ENCODE measurements at places on chromosomes 2 and 18.
A peak's percentile ranks its signal among the peaks of the same experiment; 100 is the strongest.

DNA sequence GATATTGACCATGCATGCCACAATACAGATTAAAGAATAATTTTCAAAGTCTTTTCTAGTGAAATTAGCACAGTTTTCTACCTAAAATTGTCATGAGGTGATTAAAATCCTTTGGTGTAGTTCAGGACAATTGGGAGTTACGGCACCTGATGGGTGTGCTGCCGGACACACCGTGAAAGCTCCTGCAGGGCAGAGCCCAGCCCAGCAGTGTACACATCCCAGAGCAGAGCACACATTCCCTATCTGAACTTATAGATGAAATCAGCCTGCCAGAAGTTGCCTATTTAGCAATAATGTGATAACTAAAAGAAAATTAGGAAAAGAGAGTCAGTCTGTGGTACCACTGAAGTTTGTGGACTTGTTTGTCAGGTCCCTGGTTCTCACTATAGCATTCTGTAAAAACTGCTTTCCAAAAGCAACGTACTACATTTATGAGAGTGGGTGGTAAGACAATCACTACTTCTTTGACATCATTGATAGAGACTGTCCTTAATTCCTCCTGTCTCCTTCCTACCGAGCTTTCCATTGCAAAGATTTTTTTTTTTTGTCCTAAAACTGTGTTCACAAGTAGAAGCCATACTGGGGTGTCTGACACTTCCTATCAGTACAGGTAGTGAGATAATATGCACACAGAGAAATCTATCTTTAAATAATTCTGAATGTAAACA, 3.4 kb downstream of the CYTIP start:
- no peak for DNase-seq

GRCh38 chr2:237485304-237485703, 1.7 kb upstream of the MLPH start:
- no peak for DNase-seq

- DNase-seq = no peak
Observed at GRCh38 chr2:240350696-240351087, 84.8 kb upstream of the GPC1 start.

DNA sequence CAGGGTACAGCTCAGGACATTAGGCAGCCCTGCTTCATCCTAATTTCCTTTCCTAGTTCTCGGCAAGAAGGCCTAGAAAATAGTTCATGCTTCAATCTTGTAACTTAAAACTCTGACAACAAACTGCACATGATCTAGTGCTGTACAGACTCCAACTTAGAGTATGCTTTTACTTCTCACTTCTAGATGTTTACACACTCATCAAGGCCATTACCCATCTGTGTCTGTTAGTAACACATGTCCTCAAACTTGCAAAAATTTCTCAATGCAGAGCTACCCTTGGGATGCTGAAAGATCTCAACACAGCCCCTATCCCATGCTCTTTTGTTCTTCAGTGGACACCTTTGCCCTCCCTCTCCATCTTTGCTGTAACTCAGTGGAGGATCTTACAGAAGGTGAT, 252.0 kb downstream of the OSR1 start:
- DNase-seq = no peak

- no peak for DNase-seq
Observed at GRCh38 chr2:54908591-54908990, 141.7 kb downstream of the RTN4 start.

- no peak for DNase-seq
Observed at GRCh38 chr18:76490033-76490432, 5.0 kb downstream of the ZNF516 start.

DNA sequence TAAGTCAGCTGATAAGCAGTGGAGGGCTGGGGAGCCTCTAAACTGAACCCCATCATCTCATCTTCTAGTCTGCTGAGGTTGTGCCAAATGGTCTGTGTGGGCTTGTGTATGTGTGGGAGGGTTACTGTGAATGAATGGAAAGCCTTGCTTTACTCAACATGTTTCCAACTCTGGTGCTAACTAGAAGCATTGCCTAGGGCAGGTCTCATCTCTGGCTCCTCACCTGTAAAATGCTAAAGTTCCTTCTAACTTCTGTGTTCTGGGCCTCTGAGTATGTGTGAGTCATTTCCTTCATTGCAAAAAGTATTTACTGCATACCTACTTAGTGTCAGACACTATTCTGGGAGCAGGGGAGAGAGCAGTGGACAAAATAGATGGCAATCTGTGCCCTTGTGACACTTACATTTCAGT, 1.3 kb downstream of the LIPG start:
- peak; percentile 44 for DNase-seq

DNA sequence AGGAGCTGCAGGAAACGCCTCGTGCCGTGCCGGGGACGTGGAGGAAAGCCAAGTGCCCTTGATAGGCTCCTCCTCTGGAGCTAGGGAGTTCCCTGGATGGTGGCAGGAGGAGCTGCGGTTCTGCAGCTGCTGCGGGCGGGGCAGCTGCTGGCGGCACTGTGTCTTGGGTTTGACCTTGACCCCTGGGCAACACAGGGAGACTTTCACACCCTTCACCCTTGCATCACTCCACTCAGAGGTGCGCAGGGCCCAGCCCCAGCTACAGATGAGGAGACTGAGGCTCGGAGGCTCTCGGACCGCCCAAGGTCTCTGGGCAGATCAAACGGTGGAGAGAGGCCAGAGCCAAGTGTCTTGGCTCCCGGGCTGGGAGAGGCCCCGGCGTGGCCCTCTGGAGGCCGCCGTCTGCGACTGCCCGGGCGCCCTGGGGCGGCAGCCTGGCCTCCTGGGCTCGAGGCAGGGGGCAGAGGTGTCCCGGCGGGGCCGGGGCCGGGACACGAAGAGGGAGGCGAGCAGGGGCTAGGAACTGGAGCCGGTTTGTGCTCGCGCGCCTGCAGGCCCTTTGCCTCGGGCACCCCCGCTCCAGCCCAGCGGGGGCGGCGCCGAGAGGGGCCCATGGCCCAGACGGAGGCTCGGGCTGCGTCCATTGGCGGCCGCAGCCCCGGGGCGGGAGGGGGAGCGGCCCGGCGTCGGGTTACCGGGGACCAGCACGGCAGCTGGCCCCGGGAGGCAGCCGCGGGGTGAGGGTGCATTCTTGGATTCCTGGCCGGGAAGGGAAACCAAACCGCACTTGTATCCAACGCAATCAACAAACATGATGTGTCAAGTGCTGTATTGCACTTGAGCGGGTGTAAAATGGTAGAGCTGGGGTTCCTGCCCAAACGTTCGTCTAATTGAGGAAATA, 129.6 kb upstream of the SLC1A4 start:
- DNase-seq = peak; percentile 78

DNA sequence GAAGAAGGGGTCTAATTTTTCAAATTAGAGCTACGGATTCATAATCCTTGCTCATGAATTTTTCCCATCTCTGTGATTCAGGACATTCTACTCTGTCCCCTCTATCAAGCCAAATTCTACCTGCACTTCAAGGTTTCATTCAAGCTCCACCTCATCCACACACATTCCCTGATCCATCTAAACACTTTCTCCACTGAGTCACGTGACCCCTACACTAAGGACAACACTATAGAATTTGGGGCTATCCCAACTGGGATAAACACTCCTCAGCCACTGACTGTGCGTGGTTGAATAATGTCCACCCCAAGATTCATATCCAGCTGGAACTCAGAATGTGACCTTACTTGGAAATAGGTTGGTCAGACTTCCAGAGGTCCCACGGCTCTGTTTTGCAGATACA, 159.9 kb upstream of the ACVR2A start:
- no peak for DNase-seq

- peak; percentile 80 for DNase-seq
Observed at GRCh38 chr2:19235308-19235707, 123.1 kb downstream of the OSR1 start.

DNA sequence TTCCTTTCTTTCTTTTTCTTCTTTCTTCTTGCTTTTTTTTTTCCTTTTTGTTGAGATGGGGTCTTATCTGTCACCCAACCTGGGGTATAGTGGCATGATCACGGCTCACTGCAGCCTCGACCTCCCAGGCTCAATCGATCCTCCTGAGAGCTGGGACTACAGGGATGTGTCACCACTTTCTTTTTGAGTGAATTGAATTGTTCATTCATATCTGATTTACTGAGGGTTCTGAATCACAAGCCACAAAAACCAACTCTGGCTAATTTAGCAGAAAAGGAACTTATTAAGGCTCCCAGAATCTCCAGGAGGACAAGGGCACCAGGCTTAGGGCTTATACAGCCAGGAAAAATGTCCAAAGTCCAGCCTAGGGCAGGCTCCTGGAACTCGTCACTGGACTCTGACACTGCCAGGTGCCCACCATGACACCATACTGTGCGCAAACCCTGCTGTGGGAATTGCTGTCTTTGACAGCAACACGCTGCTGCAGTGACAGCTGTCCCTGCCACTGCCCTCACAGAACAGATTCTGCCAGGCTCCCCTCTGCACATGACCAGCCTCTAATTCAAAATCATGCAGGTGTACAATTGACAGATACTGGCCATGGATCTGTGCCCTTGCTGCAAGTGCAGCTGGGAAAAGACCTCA, 42.9 kb upstream of the EML6 start:
- DNase-seq = no peak

GRCh38 chr2:23418056-23418455, 33.1 kb downstream of the KLHL29 start:
- no peak for DNase-seq

DNA sequence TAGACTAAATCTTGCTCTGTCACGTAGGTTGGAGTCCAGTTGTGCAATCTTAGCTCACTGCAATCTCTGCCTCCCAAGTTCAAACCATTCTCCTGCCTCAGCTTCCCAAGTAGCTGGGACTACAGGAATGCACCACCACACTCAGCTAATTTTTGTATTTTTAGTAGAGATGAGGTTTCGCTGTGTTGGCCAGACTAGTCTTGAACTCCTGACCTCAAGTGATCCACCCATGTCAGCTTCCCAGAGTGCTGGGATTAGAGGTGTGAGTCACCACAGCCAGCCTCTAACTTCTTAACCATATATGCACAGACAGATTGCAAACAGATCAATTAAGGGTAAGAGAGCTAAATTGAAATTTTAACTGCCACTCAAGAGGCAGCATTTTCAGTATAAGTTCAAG, 22.1 kb upstream of the CNGA3 start:
- DNase-seq = no peak

- DNase-seq = no peak
Observed at GRCh38 chr18:49169037-49169521, 218.3 kb upstream of the SMAD7 start.

GRCh38 chr2:42974721-42975717, 182.6 kb upstream of the HAAO start:
- peak; percentile 55 for DNase-seq

- no peak for DNase-seq
Observed at GRCh38 chr2:172251231-172251630, 148.5 kb upstream of the DLX2 start.

DNA sequence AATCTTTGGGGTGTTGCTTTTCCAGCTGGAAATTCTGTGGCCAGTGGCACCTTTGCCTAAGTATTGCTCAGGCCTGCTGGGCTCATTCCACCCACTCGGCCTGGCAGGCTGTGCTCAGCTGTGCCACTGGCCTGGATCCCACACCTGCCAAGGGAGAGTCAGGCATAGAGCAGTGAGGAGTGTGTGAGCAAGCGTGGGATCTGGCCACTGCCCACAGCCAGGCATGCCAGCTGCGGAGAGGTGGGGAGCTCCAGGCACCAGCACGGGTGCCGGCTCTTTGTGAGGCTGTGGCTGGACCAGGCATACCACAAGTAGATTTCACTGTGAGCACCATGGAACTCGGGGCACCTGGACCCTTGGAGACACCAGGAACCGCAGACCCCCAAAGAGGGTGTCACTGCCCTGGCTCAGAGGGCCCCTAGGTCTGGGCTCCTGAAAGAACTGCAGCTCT, 118.1 kb upstream of the MAP2 start:
- DNase-seq = no peak

- DNase-seq = no peak
Observed at GRCh38 chr18:26685438-26686157, 137.2 kb upstream of the KCTD1 start.

DNA sequence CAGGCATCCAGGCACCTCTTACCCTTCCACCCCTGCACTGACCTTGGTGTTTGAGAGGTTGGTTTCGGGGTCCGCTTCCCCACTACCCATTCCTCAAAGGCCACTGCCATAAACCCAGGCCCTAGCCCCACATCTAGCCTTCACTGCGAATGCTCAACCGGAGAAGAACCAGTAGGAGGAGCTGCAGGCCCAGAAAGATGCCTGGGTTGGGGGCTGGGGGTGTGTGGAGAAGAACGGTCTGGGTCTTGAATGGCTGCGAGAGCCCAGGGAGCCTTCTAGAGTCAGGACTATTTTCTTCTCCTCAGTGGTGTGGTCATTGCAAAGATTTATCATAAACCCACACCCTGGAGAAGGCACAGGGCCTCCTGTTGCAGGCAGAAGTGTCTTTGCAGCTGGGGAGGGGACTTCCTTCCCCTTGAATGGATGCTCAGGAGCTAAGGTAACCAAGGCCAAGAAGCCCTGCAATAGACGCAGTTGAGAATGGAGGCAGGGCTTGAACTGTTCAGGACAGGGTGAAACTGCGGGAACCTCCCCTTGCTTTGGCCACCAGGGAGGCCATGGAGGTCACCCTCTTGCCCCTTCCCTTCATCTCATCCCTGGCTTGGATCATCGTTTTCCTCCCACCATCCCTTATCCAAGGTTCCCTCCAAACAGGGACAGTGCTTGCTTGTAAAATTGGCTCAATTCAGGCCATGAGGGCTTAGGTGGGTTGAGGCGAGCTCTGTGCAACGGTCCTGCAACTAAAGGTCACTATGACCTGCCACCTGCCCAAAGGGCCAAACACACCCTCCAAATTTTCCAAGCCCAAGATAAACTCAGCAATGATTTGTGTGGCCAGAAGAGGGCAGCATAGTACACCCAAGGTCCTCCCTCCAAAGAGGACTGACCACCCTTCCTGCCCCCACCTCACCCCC, 20.9 kb downstream of the THNSL2 start:
- peak; percentile 49 for DNase-seq

GRCh38 chr2:45259138-45259537, 249.9 kb upstream of the SIX2 start:
- DNase-seq = no peak

DNA sequence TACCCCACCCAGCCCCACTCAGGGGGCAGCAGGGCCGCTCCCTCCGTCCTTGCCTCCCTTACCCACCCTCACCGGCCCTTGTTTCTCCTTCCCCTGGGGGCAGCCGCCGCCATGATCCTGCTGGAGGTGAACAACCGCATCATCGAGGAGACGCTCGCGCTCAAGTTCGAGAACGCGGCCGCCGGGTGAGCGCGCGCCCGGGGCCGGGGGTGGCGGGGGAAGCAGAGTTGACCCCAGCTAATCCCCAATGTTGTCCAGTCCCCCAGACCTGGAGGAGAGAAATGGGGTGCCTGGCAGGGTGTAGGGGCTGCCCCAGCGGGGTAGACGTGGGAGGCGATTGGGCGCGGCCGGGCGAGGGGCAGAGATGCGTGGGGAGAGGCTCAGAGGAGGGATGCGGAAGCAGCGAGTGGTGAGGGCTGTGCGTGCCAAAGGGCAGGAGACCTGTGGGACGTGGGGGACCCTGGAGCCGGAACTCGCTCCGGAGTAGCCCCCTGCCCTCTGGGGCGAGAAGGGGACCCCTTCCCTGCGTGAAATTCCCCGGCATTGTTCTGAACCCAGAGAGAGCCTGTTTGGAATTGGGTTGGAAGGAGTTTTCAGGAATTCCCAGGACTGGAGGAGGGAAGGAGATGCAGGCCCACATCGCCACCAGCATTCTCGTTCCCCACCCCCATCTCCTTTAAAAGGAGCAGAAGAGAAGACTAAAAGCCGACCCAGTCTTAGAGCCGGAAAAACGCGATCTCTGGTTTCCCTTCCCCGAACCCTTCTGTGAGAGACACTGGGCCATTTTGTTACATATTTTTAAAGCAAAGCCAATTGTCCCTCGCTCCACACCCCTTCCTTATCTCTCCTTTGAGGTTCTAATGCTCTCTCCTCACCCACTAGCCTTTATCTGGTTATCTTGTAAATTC, 625 bp downstream of the ARPC2 start:
- DNase-seq = peak; percentile 50
